ENCODE measurements at places on chromosomes 12 and 14.

- DNase-seq = no peak
Measured at GRCh38 chr12:125125271-125125670, 60.0 kb downstream of the AACS start.

GRCh38 chr12:52832451-52832850, 1.7 kb downstream of the KRT79 start:
- DNase-seq = no peak

DNA sequence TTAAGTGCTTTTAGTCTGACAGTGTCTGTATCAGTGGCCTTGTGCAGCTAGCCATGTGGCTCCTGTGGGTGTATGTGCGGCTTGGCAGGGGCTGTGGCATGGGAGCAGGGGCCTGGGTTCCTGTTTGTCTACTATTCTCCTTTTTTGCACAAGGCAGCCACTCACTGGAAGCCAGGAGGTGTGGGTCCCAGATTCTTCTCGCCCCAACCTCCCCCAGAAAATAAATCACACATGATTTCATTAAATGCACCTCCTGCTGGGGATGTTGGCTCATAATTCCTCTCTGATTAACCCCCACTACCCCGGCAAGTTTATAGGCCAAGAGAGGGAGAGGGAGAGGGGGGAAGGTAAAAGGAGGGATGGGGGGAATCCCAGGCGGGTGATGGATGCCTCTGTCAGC, 17.6 kb downstream of the CALCOCO1 start:
- DNase-seq = no peak

- no peak for DNase-seq
Measured at GRCh38 chr14:100304825-100305323, 1.4 kb downstream of the SLC25A29 start.

DNA sequence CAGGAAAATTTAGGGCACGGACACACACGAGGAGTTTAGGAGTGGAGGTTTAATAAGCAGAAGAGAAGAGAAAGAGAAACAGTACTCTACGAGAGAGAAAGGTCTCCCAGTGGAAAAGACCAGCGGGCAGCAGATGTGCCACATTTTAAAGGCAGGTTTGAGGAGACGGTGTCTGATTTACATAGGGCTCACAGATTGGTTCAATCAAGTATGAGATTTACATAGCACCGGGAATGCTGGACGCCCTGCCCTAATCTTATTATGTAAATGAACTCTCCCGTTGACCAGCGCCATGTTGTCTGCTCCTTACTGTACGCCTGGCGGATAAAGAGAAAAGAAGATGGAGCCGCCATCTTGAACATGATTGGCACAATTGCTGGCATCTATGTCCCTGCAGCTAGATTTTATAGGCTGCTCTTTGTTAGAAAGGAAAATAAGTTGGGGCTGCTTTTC, 17.9 kb downstream of the NFKBIA start:
- no peak for DNase-seq

DNA sequence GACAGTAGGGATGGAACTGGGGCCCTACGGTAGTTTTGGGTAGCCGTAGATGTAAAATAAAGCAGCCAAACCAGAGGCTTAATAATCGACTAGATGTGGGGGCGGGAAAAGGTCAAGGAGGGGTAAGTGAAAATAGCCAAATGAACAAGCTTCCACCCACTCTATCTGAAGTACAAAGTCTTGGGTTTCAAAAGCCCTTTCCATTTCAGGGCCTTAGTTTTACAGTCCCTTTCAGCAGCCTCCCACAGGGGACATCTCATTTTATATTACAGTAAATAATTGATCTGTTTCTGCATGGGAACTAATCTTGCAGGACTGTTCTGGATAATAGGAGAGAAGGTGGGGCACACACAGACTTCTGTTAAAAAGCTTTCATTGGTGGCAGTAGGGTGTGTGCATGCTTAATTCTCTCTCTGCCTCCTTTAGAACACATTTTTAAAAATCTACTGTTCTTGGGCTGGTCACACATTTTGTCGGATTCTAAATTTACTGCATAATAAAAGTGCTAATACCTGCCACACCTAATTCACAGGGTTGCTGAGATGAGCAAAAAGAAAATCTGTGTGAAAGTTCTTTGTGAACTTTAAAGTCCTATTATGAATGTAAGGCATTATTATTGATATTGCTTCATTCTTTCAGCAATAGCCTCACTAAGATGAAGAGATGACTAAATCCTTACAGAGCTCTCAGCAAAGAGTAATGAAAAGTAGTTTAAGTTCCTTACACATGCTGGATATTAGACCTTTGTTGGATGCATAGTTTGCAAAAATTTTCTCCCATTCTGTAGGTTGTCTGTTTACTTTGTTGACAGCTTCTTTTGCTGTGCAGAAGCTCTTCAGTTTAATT, 104.6 kb downstream of the ITPR2 start:
- no peak for DNase-seq

DNA sequence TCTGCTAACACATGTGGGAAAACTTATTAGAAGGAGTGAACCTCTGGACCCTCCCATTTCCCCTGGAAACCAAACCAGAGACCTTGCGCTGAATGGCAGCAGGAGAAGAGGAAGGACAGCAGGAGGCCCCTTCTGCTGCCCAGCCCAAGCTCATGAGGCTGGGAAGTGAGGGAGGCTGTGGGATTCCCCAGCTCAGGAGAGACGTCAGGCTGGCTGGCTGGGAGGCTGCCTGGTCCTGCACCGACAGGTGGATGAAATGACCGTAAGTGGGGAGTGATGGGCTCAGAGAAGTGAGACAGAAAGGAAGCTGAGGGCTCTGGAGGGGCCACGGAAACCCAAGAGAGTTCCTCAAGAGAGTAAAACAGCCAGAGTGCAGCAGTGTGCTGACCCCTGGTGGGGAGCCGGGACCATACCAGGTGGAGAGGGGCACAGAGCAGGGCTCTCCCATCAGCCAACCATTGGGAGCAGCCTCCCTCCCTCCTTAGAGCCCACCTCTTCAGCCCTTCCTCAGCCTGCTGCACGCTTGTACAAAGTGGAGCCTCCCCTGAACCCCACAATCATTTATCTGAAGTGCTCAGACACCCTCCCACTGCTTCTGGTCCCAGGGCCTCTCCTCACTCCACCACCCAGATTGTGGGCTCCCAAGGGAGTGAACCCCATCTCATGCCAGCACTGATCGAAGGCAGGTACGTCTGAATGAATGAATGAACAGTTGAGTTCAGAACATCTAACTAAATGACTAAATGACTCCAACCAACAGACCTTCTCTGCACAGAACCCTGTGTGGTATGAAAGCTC, 14.0 kb downstream of the TAMALIN start:
- DNase-seq = peak; percentile 43

DNA sequence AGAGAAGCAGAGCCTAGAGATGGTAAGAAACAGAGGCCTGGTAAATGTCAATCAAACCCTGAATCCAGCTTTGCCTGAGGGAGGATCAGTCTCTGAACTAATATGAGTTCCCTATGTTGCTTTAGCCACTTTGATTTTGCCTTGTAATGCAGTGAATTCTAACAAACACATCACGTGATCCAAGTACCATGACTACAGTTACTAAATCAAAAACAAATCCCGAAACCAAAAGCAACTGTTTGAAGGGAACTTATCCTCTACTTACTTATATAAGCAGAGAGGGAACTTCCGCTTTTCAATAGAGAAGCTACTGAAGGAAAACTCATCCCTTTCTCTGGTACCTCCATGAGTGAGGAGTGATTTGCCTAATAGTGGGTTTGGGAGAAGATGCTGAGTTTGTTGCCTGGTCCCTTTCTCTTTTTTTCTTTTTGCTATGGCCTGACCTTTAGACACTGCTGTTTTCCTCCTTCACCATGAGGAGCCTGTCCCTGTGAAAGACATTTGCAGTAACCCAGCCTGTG, 7.7 kb upstream of the PPTC7 start:
- DNase-seq = no peak

DNA sequence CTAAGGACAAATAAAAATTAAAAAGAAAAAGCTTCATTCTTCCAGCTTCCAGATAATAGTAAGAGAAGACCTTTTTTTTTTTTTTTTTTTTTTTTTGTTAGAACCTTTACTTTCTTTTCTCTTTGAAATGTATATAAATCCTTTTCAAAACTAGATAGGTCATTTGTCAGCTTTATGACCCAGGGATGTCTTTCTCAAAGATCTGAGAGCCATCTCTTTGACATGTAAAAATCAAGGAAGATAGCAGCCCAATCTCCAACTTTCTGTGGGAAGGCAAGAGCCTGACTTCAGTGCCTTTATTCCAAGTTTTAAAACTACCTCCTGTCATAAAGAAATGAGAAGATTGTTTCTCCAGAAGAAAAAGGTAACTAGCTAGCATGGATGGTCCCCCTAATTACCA, 203.3 kb upstream of the LRFN5 start:
- DNase-seq = no peak

DNA sequence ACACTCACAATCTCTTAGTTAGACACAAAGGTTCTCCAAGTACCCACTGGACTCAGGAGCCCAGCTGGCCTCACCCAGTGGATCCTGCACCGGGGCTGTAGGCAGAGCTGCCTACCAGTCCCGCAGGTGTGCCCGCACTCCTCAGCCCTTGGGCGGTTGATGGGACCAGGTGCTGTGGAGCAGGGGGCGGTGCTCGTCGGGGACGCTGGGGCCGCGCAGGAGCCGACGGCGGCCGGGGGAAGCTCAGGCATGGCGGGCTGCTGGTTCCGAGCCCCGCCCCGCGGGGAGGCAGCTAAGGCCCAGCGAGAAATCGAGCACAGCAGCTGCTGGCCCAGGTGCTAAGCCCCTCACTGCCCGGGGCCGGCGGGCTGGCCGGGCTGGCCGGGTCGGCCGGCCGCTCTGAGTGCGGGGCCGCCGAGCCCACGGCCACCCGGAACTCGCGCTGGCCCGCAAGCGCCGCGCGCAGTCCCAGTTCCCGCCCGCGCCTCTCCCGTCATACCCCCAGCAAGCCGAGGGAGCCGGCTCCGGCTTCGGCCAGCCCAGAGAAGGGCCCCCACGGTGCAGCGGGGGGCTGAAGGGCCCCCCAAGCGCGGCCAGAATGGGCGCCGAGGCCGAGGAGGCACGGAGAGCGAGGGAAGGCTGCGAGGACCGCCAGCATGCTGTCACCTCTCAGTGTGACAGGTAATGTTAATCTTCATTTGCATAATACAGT, 506.8 kb downstream of the LRFN5 start:
- no peak for DNase-seq

- no peak for DNase-seq
Measured at GRCh38 chr12:99985631-99986030, 895 bp upstream of the ANKS1B start.

- DNase-seq = no peak
Measured at GRCh38 chr12:131444220-131445164, 266.4 kb upstream of the SFSWAP start.

- DNase-seq = no peak
Measured at GRCh38 chr12:46546634-46547273, 174.2 kb upstream of the SLC38A2 start.
